ENCODE measurements at places on chromosomes 7 and 10.

- no peak for DNase-seq
Measured at GRCh38 chr7:107122486-107122911, 46.3 kb upstream of the HBP1 start.

GRCh38 chr10:10056961-10057360 is 960.7 kb upstream of the CELF2 start:
- no peak for DNase-seq

DNA sequence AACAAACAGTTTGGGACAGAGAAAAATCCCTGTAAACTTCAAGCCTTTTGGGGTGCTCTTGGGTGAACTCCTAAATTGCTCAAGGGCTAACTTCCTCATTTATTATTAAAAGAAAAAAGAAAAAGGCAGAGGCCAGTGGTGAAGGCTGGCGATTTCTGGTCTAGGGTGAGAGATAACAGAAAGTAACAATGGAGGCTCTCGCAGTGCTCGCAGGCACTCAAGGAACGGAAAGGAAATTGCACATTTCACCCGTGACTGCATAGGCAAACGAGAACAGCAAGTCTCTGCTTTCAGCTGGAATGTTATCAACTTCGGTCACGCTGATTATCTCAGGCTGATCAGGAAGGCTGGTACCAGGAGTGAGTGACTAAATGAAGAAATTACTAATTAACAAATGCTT is 70.7 kb downstream of the PRKAG2 start:
- DNase-seq, result no peak

DNA sequence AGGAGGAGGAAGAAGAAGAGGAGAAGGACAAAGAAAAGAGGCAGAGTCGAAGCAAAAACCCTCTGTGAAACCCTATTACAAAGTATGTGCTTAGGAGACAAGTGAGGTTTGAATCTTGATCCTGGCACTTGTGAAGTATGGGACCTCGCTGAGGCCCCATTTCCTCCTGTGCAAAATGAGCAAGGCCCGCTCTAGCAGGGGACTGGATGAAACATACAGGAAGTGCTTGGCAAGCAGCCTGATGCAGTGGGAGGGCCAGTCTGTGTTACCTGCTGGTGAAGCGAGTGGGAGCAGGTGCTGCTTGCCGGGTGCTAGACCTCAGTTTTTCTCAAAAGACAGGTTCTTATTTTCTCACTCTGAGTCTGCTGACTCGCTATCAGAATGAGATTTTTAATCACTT is 150.4 kb downstream of the JCAD start:
- DNase-seq, result no peak

DNA sequence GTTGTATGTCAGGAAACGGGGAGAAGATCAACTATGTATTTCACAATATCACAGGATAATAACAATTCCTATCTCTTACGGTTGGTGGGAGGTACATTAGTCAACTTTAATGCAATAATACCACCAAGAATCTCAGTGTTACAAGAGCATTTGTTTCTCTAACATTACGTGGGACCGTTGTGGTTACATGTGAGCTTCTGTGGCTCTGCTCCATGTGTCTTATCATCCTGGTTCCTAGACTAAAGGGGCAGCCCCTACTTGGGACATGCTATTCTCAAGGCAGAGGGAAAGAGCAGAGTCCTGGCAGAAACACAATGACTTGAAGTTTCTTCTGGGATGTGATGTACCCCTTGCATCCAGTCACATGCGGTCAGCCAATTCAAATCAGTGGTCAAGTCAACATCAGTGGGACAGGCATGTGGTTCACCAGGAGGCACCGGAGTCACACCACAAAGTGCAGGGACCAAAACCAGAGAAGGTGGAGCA is 2.5 kb upstream of the ZNF22 start:
- no peak for DNase-seq

GRCh38 chr7:109284943-109285342 is 715.3 kb downstream of the DNAJB9 start:
- no peak for DNase-seq

DNA sequence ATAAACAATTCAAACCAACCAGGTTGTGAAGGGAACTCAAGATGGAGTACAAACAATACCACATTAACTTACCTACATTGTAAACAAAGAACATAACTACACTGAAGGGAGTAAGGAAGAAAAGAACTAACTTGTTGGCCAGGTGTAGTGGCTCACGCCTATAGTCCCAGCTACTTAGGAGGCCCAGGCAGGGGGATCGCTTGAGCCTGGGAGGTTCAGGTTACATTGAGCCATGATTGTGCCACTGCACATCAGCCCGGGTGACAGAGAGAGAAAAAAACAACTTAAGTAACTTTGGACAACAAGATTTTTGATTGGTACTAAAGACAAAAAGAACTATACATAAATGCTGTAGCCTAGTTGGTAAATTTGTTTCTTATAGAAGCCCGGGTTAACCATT is 68.8 kb downstream of the TRIL start:
- DNase-seq, result no peak
